Neuronal stem cell (in vitro differentiated cells): ENCODE measurements at places on chromosomes 4 and X.

DNA sequence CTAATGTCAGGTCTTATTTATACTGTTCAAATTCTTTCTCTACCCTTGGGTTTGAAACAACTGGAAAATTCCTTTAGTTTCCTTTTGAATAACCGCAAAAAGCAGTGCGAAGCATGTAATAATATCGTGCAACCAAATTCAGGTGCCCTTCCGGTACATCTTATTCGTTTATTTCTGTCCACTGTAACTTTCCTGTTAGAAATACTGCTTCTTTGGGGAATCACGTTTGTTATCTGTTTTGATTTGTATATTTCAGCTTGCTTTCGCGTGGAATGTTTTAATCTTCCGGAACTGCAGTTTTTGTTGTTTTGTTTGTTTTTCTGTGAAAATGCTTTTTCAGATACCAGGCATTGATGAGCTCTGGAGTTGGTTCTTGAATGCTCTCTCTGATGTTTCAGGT lies 85.7 kb upstream of the HPRT1 start:
- no peak overlapping the region for H3K27ac ChIP-seq
- peaks cover 17% of the 10 kb centered on the region for H3K36me3 ChIP-seq
- H3K4me3 ChIP-seq, result peak overlapping the region; percentile 77
- no peaks in the 10 kb centered on the region for H3K4me1 ChIP-seq

DNA sequence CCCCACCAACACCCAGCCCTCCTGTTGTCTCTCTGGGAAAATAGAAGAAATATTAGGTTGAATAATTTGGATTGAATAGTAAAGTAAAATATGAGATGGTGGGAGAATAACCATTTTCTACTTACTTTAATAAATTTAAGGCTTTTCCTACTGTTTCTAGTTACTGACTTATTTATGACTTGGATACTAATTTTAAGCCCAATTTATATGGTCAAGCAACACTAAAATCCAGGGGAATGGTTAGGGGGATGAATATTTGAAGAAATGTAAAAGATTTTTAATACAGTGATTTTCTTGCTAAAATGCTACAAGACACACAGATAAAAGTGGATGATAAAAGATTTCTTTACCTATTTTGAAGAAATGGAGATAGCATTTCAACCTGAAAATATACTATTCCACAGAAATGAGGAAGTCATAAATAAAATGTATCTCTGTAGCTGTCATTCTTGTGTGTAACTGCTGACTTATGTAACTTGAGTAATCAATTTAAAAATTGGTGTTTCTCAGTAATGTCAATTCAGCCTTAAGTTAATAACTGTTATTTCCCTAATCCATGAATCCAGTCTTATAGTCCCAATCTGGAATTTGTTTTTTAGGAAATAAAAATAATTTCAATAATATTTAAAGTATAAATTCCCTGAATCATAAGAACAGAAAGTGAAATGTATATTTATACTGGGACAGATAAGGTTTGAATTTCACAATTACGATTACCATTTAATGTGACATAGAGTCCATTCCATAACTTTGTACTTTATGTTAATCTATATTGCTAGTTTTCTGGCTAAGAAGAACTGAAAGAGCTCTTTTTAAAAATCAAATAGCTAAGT lies 24.3 kb upstream of the IL2 start:
- H3K36me3 ChIP-seq, result no peaks in the 10 kb centered on the region
- H3K4me3 ChIP-seq, result no peak overlapping the region
- no peak overlapping the region for H3K27ac ChIP-seq
- H3K27me3 ChIP-seq, result no peaks in the 10 kb centered on the region
- no peaks in the 10 kb centered on the region for H3K4me1 ChIP-seq
- no peak for DNase-seq

DNA sequence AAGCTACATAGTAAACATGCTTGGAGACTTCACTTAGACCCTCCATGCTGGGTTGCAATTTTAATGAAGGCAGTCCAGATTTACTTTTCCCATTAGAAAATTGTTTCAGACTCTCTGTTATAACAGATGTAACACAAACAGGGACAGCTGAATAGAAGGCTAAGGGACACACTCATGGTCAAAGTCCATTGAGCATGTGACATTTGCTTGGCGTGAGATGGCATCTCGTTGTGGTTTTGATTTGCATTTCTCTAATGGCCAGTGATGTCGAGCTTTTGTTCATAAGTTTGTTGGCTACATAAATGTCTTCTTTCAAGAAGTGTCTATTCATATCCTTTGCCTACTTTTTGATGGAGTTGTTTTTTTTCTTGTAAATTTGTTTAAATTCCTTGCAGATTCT lies 358.2 kb upstream of the CLNK start:
- H3K4me3 ChIP-seq, result no peak overlapping the region
- no peaks in the 10 kb centered on the region for H3K27me3 ChIP-seq
- H3K27ac ChIP-seq, result no peak overlapping the region
- H3K36me3 ChIP-seq, result no peaks in the 10 kb centered on the region
- DNase-seq, result no peak

DNA sequence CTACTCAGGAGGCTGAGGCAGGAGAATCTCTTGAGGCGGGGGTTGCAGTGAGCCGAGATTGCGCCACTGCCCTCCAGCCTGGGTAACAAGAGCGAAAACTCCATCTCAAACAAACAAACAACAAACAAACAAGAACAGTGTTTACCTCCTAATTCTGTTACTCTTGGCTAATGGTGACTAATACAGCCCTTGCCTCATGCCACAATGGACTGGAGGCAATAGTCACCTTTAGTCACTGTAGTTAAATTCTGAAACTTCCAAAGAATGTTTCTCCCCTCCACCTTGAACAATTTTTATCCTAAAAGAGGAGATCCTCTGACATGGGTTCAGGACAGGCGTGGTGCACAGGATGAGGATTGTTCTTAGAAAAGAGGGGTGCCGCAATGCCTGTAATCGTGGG lies 241.2 kb upstream of the CTSO start:
- H3K4me3 ChIP-seq, result no peak overlapping the region
- no peaks in the 10 kb centered on the region for H3K36me3 ChIP-seq
- H3K27ac ChIP-seq, result no peak overlapping the region
- H3K4me1 ChIP-seq, result no peaks in the 10 kb centered on the region

- no peaks in the 10 kb centered on the region for H3K36me3 ChIP-seq
- no peak for DNase-seq
- H3K4me1 ChIP-seq, result no peaks in the 10 kb centered on the region
- no peaks in the 10 kb centered on the region for H3K27me3 ChIP-seq
- no peak overlapping the region for H3K27ac ChIP-seq
- H3K4me3 ChIP-seq, result no peak overlapping the region
Measured at GRCh38 chrX:12984603-12985319, 9.9 kb downstream of the TMSB4X start.
